Activated naive CD4-positive, alpha-beta T cell treated with anti-CD3 and anti-CD28 coated beads, Interleukin-2, amount 10 ng/mL, durations not matched to agents 5 hours and 36 hours (primary cell): ENCODE measurements at places on chromosomes 12 and 14. TPM values are rescaled to one million over a fixed set of nuclear protein-coding genes. Genes with fewer than 3 reads are reported as not detected.

Gene PROX2
- not detected for total RNA-seq

Gene TMX1
- total RNA-seq, result 48.5 TPM

Gene ALDH1L2
- 0.31 TPM for total RNA-seq

Gene FBXO21
- total RNA-seq, result 26.5 TPM

Gene TPCN1
- total RNA-seq, result 29.0 TPM

Gene DHRS2
- total RNA-seq, result 0.18 TPM

Gene ADCY4
- 3.8 TPM for total RNA-seq

Gene GRIN2B
- total RNA-seq, result not detected

Gene DDX55
- 31.5 TPM for total RNA-seq

Gene KRT73
- total RNA-seq, result 4.5 TPM

Gene DPPA3
- total RNA-seq, result not detected

Gene JKAMP
- total RNA-seq, result 26.8 TPM

Gene KLC1
- total RNA-seq, result 140 TPM

Gene TRPV4
- total RNA-seq, result not detected

Gene KLRK1
- total RNA-seq, result 1.5 TPM

Gene ETFBKMT
- 0.84 TPM for total RNA-seq

Gene TCTN1
- 6.2 TPM for total RNA-seq

Gene KRT6A
- not detected for total RNA-seq

Gene PELI2
- total RNA-seq, result 9.9 TPM

Gene GLIPR1L2
- total RNA-seq, result 0.30 TPM

Gene CLEC4E
- total RNA-seq, result not detected

Gene ETV6
- 47.6 TPM for total RNA-seq

Gene SYCP3
- 0.43 TPM for total RNA-seq

Gene CLEC9A
- not detected for total RNA-seq

Gene CCDC177
- not detected for total RNA-seq

Gene TPH2
- not detected for total RNA-seq

Gene PZP
- total RNA-seq, result not detected

Gene ANKRD33
- not detected for total RNA-seq

Gene OR10AD1
- total RNA-seq, result not detected

Gene TDP1
- total RNA-seq, result 67.8 TPM

Gene TXNRD1
- total RNA-seq, result 67.4 TPM

Gene NID2
- 0.82 TPM for total RNA-seq

Gene PIP4K2C
- total RNA-seq, result 18.3 TPM

Gene PRICKLE1
- total RNA-seq, result not detected

Gene PCBP2
- total RNA-seq, result 919 TPM

Gene SLC39A5
- 0.58 TPM for total RNA-seq
